ENCODE measurements at places on chromosomes 13 and 19.

- peak; percentile 52 for DNase-seq
Observed at GRCh38 chr19:8158411-8159074, 9.2 kb upstream of the FBN3 start.

DNA sequence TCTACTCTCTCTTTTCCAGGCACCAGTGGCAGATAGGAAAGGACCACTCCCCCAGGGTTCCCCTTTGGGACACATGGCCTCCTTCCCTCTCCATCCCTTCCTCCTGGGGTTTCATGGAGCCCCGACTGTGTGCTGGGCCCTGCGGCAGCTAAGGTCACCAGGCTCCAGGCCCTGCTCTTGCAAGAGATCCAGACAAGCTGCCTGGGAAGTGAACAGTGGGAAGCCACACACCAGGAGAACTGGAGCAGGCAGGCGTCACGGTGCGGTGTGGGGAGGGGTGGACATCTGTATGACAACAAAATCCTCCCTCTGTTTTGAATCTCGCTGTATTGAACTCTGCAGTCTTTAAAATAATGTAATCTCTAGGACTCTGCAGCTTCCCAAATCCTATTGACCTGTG is 330.1 kb downstream of the UQCRFS1 start:
- no peak for DNase-seq

- DNase-seq = no peak
Observed at GRCh38 chr19:41626877-41627276, at the start of gene CEACAM4. Gene CEACAM4 (minus strand): TSS chr19:41627074. CDS start chr19:41626963, 111 bp downstream.

DNA sequence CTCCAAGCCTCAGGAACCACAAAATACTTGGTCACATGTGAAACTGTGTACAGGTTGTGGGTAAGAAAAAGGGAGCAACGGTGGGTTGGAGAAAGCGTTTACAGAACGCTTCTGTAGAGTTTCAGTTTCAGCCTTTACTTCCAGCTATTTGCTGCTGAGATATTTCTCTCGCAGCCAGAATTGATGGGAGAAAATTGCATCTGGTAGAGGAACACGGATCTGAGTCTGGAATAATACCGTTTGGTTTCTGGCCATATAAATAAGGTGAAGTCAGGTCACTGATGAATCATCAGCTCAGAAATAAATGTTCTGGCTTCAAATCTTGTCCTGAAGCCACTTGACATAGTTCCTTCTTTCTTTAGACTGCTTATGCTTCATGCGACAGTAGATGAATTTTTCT is 20.3 kb upstream of the RFC3 start:
- no peak for DNase-seq

DNA sequence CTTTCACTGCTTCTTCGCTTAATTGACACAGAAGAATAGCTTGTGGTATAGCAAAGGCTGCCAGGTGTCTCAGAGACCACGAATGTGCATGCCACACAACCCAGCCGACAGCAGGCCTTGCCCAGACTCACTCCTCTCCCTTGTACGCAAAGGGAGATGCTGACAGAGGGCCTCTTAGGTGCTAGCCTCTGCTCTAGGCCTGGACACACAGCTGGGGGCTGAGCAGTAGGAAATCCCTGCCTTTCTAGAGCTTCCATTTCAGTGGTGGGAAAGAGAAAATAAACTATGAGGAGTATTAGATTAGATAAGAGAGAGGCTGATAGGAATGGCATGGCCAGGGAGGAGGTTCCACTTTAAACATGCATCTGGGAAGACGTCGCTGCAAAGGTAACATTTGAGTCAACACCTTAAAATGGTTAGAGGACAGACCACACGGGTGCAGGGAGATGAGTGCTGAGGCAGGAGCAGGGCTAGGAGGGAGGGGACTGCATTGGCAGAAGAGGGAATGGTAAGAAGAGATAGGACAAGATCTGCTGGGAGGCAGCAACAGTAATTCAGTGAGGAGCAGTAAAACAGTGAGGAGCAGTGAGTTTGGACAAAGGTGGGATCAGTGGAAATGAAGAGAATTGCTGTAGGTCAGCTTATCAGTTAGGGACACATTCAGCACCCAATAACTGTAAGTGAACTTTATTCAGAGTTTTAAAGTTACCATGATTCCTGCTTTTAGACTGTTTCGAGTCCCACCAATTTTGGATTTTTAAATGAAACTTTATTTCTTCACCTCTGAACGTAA is 100.0 kb downstream of the RNF17 start:
- DNase-seq = no peak

DNA sequence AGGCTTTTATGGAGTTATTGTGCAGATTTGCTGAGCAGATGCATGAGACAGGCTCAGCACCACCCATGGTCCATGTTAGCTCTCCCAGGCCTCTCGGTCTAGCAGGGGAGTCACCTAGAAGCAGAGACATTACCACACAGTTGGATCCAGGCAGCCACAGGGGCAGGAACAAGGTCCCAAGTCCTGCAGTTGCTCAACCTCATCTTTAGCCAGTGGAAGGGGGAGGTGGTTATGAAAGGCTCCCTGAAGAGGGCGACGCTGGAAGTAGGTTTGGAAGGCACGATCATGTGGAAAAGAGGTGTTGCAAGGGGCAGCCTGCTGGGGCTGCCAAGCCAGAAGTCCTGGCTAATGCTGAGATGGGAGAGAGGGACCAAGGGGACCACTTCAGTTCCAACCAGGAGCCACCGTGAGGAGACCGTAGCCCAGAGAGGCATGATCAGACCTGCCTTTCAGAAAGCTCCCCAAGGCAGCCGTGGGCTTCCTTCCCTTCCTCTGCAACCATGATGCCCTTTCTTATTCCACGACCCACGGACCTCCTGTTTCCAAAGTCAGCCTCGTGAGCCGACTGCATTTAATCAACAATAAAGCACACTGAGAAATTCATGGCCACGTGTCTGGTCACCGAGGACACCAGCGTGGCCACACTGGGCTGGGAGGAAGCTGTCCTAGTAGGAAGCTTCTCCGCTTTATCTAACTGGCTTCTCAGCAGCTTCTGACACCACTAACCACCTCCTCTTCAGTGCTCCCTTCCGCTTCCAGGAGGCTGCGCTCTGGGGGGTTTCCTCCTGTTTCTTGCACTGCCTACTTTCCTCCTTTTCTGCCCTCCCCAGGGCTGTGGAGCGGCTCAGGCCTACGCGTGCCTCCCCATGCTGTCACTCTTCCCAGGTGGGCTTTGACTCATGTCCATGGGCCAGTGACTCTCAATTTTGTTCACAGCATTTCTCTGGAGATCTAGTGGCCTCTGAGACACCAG is 2.6 kb downstream of the AP1M1 start:
- no peak for DNase-seq

- DNase-seq = peak; percentile 42
Observed at GRCh38 chr19:18418483-18419194, 559 bp upstream of the SSBP4 start.

- DNase-seq = no peak
Observed at GRCh38 chr13:60148918-60149317, 14.8 kb downstream of the DIAPH3 start.

GRCh38 chr13:111917086-111917485 is 149.9 kb upstream of the SOX1 start:
- DNase-seq = no peak

- peak; percentile 46 for DNase-seq
Observed at GRCh38 chr19:41821003-41821735, 23.3 kb downstream of the LYPD4 start.

GRCh38 chr13:106382534-106382933 is 152.9 kb downstream of the EFNB2 start:
- no peak for DNase-seq

DNA sequence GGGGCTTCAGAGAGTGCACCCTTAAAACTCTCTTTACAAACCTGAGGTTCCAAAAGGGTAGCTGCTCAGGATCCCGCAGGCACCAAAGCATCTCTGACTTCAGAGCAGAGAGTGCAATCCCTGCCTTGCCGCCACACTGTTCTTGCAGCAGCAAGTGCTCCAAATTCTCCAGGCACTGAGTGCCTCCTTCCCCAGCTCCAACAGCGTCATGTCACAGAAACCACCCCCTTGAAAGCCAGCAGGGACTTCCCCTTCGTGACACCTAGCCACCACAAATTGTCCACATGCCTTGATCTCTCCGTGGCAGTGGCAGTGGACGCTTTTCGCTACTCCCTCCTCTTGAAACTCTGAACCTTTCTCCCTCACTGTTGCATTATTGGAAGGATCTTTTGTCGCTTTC is 39.9 kb downstream of the MBNL2 start:
- no peak for DNase-seq

GRCh38 chr13:27461940-27462584 is 11.7 kb upstream of the MTIF3 start:
- DNase-seq = no peak

DNA sequence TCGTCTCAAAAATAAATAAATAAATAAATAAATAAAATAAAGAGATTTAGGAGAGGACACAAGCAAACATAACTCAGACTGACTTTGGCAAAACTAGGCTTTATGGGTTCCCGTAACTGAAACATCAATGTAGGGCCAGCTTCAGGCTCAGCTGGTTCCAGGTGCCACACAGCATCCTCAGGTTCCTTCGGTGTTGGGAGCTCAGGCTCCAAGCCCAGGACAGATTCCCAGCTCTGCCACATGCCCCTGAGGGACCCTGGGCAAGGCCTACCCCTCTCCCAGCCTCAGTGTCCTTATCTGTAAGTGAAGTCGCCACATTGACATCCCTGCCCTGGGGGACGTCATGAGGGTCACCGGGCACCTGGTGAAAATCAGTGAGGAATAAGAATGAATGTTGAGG is 18.7 kb downstream of the MISP start:
- no peak for DNase-seq

DNA sequence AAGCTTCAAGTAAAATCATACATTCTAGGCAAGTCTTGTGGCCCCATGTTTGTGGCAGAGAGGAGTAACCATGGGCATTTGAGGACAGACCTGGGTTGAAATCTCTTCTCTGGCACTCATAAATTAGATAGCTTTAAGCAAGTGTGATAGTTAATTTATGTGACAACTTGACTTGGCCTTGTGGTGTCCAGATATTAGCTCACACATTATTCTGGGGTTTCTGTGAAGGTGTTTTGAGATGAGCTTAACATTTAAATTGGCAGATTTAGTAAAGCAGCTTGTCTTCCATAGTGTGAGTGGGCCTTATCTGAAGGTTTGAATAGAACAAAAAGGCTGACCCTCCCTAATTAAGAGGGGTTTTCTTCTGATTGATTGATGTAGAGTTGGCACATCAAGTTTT is 161.4 kb upstream of the SPRY2 start:
- no peak for DNase-seq

DNA sequence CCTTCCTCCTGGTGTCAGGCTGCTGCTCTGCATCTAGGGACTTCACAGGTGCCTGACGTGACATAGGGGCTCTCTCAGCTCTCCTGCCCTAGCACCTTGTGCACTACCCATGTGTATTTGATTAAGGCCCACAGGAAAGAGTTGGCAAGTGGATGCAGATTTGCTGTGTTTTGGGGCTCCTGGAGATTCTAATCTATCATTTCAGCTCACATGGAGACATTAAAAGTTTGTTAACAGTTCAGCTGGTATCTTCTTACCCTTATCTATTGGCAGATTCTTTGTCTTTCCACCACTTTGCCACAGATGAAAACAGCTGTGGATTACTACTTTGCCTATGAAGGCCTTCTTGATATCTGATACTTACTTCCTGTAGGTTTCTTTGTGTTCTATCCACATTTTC is 41.9 kb downstream of the WASF3 start:
- DNase-seq = no peak

GRCh38 chr13:42040730-42041010 is 7.8 kb upstream of the DGKH start:
- no peak for DNase-seq

DNA sequence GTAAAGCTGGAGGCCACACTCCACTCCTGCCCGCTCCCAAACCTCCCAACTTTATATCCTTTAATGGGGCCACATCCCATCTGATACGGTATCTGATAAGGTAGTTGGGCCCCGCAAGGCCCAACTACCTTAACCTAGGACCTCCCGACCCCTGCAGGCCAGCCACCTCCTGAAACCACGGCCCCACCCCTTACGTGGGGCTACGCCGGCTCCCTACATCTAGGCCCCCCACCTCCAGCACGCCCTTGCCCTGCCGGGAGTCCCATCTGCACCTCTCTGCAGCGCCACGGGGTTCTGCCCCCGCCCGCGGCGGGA is 2.2 kb downstream of the IGFLR1 start:
- no peak for DNase-seq

GRCh38 chr19:4429771-4430171 is 27.3 kb downstream of the CHAF1A start:
- DNase-seq = no peak

DNA sequence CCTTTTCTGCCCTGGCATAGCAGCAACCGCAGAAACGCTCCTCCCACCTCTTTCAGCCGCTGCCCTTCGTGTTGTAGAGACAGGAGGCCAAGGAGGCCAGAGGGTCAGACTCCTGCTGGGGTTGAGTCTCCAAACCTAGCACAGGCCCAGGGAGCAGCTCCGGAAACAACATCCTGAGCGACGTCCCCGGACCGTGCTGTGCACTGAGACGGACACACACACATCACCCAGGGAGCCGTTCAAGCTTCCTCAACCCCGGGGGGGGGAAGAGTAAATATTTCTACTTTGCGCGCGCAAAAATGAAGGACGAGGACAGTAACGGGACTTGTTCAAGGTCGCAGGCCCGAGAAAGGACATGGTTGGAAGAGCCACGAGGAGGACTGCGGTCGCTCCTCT is 657 bp downstream of the ZNF550 start:
- DNase-seq = peak; percentile 4

DNA sequence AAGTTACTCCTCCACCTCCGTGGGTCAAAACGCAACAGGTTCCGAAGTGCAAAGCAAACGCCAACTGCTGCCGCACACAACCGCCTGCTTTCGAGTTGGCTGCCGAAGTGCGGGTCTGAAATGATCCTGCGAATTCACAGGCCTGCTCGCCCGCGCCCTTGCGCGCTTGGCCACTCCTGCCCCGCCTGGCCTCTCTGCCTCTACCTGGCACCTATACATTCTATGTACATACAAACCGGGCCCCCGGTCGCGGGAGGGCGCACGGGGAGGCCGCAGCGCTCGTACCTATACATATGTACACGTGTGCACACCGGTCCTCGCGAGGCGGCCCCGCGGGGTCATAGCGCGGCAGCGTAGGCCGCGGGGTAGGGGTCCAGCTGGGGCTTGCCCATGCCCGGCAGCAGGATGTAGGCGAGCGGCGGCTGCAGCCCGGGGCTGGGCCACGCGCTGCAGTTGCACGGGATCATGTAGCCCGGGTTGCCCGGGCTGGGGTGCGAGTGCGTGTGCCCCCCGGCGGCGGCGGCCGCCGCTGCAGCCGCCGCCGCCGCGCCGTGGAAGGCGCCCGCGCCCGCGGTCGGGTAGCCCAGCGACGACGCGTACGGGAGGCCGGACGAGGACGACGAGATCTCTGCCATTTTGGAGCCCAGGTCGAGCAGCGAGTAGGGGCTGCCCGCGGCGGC is 1.3 kb downstream of the SOX21 start:
- DNase-seq = no peak

- DNase-seq = no peak
Observed at GRCh38 chr13:93851236-93851635, 624.6 kb downstream of the GPC6 start.

DNA sequence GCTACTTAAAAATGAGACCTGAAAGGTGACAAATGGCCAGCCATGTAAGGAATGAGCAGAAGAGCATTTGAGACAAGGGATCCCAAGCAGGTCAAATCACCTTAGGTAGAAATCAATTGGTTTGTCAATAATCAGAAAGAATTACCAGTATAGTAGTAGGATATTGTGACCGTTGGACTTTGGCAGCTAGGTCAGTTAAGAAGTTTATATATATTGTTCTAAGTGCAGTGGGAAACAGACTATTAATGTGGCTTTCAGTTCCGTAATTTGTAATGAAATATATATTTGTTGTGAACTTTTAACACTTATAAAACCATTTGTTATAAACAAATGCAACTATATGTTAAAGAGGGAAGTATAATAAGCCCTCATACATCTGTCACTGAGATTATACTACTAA is 807.9 kb upstream of the SPRY2 start:
- DNase-seq = no peak

GRCh38 chr19:39126312-39127187 is 964 bp downstream of the PAK4 start:
- no peak for DNase-seq

Measured in stimulated activated CD4-positive, alpha-beta T cell treated with anti-CD3 and anti-CD28 coated beads, Interleukin-4, amount 100 ng/mL, for 24 hours (primary cell).